Left kidney (tissue), 8 donors: ENCODE measurements at places on chromosomes 4 and X. TPM values are rescaled to one million over a fixed set of nuclear protein-coding genes. Genes with fewer than 3 reads are reported as not detected.

Gene PPBP
- 14.8 TPM for polyA plus RNA-seq

GRCh38 chr4:53548662-53549061, 42.6 kb downstream of the LNX1 start:
- DNase-seq, result no peak

- DNase-seq, result peak; percentile 40
These were observed 5.3 kb downstream of the ASB11 start for GRCh38 chrX:15310117-15310516.

Gene TLR6
- polyA plus RNA-seq, result 1.0 TPM

DNA sequence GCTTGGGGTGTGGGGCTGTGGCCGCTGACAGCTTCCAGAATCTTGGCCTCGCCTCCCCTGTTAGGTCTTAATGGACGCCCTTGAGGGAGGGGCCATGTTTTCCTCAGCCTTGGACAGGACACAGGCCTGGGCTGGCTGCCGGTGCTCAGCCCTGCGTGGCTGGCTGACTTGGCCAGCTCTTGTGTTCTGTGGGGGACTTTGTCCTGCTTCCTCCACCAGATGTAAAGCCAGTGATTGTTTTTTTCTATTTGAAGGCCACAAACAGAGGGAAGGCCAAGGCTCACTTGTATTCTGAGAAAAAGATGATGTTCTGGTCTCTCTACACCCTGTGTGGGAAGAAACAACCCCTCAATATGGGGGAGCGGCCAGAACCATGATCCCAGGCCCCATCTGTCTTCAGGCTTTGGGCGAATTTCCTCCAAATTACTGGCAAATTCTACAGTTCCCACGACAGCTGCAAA, 71.3 kb downstream of the HTRA3 start:
- DNase-seq, result no peak

Gene HTR2C
- 2.1 TPM for polyA plus RNA-seq

Gene GABRQ
- polyA plus RNA-seq, result 0.98 TPM

Gene NONO
- 749 TPM for polyA plus RNA-seq
